ENCODE measurements at places on chromosomes 5 and 9. TPM values are rescaled to one million over a fixed set of nuclear protein-coding genes. Genes with fewer than 3 reads are reported as not detected.

DNA sequence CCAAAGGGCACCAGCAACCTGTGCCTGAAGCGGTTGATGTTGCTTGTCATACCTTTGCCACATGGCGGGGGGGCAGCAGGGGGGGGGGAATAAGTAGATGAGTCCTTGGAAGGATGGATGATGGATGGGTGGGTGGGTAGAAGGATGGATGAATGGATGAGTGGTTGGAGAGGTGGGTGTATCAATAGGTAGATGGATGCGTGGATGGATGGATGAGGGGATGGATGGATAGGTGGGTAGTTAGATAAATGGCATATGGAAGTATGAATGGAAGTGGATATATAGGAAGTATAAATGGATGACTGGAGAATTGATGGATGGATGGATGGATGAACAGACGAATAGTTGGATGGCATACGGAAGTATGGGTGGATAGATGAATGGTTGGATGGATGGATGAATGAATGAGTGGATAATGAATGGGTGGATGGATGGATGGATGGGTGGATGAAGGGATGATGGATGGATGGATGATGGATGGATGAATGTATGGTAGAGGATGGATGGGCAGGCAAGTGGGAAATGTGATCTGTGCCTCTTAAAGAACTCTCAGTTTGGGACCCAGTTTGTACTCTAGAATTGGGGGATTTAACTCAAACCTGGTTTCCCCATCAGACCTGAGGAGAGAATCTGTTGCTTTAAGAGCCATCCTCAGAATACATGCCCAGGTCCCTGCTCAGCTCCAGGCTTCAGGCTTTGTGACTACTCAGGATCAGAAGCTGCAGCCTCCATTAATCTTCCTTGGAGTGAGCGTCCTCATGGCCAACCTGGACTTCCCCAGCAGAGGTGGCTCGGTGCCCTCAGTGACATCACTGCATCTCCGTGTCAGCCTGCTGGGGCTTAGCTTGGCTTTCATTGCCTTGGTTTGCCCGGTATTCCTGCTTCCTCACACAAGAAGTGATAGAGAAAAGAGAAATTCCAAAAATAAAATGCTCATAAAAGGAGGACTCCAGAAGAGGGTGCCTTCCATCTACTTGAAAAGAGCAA, 27.6 kb upstream of the SUSD3 start:
- peak; percentile 15 for DNase-seq

- no peak for DNase-seq
Measured at GRCh38 chr9:3059781-3060468, 216.0 kb upstream of the PUM3 start.

DNA sequence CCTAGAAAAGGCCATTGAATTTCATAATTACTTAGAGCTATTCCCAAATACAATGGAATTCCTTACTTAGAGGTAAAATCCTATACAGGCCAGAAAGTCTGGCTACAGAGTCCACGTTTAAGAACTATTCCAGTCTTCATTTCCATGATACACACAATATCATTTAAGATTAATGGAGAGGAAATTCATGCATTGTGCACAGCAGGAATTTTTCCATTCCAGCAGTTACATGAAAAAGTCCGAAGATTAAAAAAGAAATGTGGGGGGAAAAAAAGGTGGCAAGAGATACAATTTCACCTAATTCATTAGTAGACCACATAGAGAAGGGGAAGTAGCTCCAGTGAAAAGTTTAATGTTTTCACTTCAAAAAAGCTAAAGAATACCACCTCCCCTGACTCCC, 63.1 kb downstream of the CHD1 start:
- DNase-seq = no peak

DNA sequence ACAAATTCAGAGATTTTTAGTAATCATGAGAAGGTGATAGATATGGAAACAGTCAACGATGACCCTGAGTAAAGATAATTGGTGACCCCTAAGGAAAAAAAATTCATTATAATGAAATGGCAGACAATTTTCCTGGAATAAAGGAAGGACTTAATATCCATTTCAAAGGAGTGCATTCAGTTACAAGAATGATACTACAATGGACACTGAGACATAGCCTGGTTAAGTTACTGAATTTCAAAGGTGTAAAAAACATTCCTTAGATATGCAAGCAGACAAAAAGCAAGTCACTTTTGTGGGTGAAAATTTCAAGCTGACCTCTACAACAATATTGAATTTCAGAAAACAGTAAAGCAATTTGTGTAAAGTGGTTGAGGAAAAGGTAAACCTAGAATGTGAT, 1012.5 kb upstream of the SEMA6A start:
- no peak for DNase-seq

GRCh38 chr5:56309262-56309826, 76.2 kb upstream of the ANKRD55 start:
- no peak for DNase-seq

- no peak for DNase-seq
Measured at GRCh38 chr5:82624062-82624461, 345.9 kb upstream of the RPS23 start.

DNA sequence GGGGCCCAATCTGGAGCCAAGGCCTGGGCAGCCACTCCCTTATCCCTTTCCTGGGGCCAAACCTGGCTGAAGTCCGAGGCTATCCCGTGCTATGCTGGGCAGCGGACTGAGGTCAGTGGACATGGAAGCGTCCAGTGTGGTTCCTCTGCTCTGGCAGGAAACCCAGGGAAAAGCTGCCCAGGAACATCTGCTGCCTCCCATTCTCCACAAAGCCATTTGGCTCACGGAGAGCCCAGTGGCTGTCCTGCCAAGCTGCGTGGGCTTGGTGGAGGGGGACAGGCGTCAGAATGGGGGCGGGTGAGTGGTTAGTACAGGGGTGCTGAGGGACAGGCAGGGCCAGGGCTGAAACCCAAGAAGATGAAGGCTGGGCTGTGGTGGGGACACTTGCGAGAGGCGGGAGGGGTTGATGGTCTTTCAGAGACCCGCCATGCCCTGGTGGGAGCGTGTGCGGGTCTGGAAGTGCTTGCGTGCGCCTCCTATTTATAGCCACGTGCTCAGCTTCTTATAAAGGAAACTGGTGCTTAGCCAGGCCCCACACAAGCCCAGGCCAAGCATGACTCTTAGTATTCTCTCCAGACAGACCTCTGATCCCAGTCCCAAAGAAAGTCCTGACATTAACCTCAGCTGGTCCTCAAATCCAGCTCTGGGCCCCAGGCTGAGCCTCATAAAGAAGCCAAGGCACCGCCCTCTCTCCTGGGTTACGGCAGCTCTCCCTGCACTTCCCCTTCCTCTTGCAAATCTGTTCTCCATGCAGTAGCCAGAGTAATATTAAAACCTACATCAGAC, 9.4 kb upstream of the SLC6A7 start:
- peak; percentile 45 for DNase-seq

TMEM174 gene
- total RNA-seq = not detected

NUTM2G gene
- not detected for total RNA-seq

CFAP157 gene
- not detected for total RNA-seq
